ELR (cell line): ENCODE measurements at places on chromosomes 2 and 18.

- peak; percentile 69 for DNase-seq
These were observed at the start of gene SCN3A for GRCh38 chr2:165203689-165204559. Gene SCN3A, minus strand, starts transcription at chr2:165204050. Its CDS starts 27,656 bp downstream, at chr2:165176394.

DNA sequence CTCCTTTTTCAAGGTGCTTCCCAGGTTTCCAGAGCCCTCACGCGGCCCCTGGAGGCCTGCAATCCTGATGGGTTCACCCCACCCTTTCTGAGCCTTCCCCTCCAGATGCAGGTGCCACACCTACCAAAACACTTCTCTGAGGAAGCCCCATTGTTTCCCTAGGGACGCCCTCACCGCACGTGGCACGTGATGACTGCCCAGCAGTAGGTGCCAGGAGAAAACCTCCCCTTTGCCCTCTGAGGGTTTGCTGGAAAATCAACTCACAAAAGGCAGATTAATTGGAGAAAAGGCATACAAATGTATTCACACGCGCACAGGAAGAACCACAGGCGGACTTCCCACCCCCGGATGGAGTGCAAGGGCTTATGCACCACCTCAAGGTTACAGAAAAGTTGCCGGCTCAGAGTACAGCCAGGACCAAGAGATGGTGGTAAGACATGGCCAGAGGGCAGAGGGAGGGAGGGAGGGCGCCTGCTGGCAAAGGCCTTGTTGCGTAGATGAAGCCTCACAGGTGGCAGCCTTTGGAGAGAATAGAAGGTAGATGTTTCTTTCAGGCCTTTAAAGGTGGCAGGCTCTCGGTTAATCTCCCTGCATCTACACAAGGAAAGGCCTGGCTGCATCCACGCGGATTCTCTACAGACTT lies 269.4 kb upstream of the RAB6C start:
- DNase-seq, result no peak

DNA sequence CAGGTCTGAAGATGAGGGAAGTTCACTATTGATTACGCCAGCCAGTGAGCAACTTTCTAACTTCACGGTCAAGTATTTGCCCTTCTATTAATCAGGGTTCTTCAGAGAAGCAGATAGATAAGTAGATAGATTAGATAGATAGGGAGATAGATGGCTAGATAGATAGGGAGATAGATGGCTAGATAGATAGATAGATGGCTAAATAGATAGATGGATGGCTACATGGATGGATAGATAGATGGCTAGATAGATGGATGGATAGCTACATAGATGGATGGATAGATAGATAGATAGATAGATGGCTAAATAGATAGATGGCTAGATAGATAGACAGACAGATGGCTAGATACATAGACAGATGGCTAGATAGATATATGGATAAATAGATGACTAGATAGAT lies 4.8 kb upstream of the INPP5D start:
- no peak for DNase-seq

DNA sequence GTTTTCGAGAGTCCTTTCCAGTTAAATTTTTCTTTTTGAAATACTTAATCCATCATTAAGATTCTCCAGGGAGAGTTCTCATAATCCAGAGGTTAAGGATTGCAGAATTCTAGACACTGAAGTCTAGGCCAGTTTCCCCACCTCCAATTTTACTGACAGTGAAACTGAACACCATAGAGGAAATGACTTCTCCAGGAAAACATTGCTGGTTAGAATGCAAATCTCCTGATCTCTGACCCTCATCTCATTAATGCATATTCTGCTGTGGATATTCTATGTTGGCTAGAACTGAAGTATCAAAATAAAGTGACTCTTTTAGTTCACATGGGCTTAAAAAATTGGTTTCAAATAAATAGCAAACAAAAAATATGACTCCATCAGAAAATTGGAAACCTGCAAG lies 105.8 kb upstream of the UGP2 start:
- peak; percentile 28 for DNase-seq

DNA sequence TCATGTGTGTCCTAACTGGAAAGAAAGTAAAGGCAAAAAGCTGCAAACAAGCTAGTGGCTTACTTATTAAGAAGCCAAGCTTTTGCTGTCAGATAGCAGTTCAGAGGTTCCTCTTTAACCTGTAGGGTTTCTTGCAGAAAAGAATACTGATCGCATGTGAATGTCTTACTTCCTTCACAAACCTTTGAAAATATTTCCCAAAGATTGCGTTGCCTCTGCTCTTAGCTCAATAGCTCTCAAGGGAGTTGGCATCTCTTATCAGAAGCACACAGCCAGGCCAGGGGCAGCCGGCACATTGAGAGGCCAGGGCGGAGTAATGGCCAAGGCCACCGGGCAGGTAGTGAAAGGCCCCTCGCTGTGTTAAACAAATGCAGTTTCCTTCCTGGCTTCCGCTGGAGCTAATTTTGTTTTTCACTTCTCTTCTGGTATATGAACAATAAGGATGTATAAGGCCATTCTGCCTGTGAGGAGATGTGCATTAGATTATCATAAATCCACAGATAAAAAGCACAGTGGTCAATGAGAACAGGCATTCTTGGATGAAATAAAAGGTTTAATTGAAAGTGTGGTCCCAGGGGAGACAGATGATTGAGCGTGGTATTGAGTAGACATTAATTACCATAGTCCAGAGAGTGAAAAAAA lies 542.4 kb upstream of the NRP2 start:
- no peak for DNase-seq

DNA sequence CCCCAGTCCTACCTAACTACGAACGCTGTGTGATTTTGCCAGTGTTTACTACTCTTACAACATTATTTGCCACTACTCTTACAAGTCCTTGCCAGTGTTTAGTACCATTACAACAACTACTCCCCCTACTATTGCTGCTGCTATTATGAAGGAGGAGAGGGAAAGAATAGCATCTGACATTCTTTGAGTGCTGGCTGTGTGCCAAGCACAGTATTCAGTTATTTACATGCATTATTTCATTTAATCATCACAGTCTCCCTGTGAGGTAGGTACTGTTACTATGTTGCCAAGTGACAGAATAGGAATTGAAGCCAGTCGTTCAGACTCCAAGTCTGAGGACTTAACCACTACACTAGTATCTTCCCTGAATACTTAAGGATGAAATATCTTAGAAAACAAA lies 185.9 kb upstream of the FOSL2 start:
- no peak for DNase-seq

GRCh38 chr2:149188291-149188690 lies 142.1 kb upstream of the LYPD6 start:
- DNase-seq, result no peak

GRCh38 chr2:113822087-113822815 lies 65.8 kb upstream of the SLC35F5 start:
- peak; percentile 85 for DNase-seq

DNA sequence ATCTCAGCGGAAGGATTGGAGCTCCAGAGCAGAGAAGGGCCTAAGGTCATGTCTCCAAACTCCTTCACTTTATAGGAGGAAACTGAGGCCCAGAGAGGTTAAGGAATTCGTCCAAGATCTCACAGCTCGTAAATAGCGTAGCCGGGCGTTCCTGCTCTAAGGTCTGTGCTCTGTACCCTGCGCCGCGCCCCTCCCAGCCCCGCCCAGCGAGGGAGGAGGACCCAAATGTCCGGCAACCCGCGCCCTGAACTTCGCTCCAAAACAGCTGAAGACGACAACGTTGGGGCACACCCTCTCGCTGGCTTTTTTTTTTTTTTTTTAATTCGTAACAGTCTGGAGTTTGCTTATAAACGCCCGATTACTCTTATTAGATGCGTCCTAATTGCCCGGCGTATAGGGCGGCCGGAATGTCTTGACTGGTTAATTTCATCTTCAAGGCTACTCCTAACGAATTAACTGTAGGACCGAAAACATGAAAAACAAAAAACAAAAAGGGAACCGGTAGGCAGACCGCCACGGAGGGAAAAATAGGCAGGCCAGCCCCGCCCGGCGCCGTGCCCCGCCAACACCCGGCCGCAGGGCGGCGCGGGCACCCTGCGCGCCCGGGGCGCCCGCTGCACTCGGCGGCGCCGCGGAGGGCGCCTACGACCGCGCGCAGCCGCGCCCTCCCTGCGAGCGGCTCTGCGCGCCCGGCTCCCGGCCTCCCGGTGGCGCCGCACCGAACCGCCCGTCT lies 928 bp upstream of the FOSL2 start:
- peak; percentile 87 for DNase-seq

GRCh38 chr2:72561621-72562318 lies 264.1 kb downstream of the EXOC6B start:
- peak; percentile 59 for DNase-seq

DNA sequence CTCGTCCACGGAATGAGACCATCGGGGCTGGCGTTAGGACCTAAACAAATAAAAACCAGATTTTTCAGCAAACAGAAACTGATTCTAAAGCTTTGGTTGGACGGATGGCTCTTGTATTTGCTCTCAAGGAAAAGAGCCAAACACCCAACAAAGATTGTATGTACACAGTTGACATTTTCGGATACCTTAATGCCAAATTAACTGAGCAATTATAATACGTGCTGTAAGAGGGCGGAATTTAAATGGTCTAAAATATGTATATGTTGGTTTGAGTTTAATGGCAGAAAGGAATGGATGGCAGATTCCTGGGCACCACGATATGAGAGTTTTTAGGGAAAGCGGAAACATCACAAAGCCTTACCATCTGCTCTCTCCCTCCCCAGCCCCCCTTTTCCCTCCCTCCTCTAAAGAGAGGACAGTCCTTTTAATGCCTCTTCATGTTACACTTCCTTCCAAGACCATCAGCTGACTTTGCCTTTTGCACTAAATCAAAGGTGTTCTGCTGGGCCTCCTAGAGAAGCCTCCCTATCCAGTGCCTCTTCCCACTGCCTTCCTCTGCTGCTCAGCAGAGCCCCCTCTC lies 33.3 kb downstream of the STAT1 start:
- DNase-seq, result no peak

GRCh38 chr2:181120625-181121024 lies 140.2 kb downstream of the UBE2E3 start:
- DNase-seq, result no peak

DNA sequence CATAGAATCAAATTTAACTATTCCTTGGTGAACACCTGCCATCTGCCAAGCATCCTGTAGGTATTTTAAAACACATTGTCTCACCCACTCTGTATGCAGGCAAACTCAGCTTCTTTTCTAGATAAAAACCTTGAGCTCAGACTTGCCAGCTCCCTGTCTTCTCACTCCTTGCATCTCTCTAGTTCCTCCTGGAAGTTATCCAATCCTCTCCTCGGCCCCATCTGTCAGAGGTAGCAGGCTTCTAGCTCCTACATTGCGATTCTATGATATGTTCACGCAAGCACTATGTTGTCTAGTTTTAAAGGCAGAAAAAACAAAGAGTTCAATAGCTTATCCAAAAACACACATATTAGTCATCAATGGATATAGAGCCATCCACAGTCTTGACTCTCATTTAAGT lies 67.0 kb upstream of the APCDD1 start:
- no peak for DNase-seq

DNA sequence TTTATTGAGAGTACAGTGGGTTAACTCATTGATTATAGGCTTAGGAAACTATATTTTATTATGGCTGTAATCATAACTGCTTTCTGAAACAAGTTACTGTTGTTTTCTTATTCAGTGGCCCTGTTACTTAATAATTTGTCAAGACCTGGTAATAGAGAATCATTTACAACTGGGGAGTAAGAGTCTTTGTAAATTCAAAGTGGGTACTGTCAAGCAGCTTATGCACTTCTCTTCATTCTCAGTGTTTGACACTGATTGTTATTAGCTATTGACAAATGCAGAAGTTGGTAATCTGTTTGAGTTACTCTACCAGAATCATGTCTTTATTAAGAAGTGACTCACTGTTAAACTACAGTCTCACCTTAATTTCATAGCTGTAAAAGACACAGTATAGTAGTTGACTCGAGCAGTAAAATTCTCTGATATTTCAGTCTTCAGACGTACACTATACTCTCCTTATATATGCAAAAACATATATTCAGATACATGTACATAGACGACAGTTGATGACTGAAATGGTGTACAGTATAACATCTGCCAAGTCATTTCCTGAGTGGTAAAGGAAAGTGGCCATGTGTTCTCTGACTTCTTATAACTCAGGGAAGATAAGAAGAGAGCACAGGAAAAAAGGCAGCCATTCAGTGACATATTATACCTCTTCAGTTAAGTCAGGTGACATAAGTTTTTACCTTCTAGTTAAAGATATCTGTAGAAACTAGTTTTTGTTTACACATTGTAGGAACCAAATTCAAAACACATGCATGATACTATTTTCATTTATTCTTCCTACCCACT lies 36.0 kb upstream of the TTC27 start:
- peak; percentile 43 for DNase-seq

GRCh38 chr2:69791045-69791444 lies 38.4 kb upstream of the GMCL1 start:
- no peak for DNase-seq

DNA sequence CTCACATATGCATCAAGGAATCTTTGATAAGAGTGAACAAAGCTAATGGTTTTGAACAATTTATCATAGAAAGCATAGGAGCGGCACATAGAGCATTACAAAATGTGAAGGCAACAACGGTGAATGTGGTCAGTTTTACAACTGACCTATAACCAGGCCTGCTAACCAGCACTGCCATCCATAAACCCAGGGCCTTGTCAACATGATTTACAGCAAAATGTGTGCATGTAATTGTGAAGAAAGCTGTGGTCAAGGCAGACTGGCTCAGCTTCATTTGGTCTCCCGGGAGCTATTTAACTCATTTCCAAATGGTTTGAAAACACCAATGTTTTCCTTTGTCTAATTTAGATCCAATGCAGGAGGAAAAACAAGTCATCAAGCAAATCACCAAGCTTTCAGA lies 119.8 kb downstream of the DHRS9 start:
- DNase-seq, result no peak

DNA sequence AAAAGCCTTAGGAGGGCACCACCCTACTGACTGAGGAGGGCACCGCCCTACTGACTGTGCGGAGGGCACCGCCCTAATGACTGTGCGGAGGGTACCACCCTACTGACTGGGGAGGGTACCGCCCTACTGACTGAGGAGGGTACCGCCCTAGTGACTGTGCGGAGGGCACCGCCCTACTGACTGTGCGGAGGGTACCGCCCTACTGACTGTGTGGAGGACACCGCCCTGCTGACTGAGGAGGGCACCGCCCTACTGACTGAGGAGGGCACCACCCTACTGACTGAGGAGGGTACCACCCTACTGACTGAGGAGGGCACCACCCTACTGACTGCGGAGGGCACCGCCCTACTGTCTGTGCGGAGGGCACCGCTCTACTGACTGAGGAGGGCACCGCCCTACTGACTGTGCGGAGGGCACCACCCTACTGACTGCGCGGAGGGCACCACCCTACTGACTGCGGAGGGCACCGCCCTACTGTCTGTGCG lies 150.2 kb upstream of the NFATC1 start:
- DNase-seq, result peak; percentile 1

GRCh38 chr18:25171334-25171733 lies 180.6 kb downstream of the ZNF521 start:
- DNase-seq, result no peak

DNA sequence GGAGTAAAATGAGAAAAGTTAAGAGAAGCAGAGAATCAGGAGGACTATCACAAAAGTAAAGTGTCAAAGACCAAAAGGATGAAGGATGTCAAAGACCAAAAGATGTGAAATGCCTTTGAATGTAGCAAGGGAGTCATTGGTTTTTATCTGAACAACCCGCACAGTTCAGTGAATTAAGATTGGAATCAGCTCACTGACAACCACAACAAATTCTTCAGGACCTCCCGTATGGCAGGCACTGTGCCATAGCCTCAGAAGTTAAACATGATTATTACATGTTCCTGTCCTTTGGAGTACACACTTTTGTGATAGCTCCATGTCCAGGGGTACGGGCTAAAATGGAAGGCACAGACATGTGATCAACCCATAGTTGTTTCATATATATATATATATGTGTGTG lies 5.0 kb upstream of the TXNL1 start:
- no peak for DNase-seq

- DNase-seq, result no peak
These were observed 30.8 kb upstream of the TMEM87B start for GRCh38 chr2:112024231-112024630.
